ENCODE measurements at places on chromosomes 6 and 20.

DNA sequence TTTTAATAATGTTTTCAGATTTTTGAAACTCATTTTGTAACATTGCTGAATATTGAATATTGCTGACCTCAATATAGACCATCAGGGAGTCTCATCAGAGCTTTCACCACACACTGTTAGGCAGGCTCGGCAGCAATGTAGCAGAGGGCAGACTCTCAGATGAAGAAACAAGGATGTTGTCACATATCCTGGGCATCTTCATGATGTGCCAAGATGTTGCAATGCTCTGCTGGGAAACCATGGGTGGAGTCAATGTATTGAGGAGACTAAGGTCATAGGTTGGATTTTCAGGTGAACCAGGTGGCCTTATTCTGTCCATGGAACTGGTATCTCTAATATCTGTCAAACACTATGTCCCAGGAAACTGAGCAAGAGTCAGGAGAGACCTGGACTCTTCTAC lies 27.3 kb downstream of the NR2E1 start:
- DNase-seq: no peak

DNA sequence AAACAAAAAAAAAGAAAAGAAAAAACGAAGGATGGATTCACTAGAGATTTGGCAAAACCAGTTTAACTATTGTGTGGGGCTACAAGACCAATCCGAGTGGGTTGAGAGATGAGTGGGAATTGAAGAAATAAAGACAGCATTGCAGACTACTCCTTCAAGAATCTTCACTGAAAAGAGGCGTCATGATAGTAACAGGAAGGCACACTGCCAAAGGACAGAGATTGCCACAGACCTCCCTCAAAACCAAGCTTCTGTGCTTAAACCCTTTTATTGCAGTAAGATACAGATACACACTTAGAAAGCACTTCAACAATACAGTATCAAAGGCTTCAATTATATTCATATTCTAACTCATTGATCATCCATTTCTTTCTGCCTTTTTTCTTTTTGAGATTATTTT lies 103.9 kb downstream of the IPCEF1 start:
- no peak for DNase-seq

DNA sequence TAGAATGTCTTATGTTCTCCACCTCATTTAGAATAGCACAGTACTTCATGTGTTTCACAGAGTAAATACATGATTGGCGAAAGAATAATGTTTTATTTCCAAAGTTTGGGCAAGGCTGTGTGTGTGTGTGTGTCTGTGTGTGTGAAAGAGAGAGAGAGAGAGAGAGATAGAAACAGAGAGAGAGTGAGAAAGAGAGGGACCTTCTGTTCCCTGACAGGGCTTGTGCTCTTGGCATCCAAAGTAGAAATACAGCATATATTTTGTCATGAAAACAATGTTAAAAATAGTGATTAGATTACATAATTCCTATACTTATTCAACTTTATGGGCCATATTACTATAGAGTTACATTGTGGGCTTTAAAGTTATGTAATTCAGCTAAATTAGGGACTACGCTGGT lies 201.2 kb downstream of the KIF6 start:
- no peak for DNase-seq

- no peak for DNase-seq
Observed at GRCh38 chr6:83192456-83192855, 609 bp downstream of the PGM3 start.

All from activated CD4-positive, alpha-beta T cell treated with anti-CD3 and anti-CD28 coated beads, Interleukin-2, amount 50 U/mL, for 48 hours (primary cell).